ENCODE measurements at places on chromosomes 11 and 22. TPM values are rescaled to one million over a fixed set of nuclear protein-coding genes. Genes with fewer than 3 reads are reported as not detected.

DNA sequence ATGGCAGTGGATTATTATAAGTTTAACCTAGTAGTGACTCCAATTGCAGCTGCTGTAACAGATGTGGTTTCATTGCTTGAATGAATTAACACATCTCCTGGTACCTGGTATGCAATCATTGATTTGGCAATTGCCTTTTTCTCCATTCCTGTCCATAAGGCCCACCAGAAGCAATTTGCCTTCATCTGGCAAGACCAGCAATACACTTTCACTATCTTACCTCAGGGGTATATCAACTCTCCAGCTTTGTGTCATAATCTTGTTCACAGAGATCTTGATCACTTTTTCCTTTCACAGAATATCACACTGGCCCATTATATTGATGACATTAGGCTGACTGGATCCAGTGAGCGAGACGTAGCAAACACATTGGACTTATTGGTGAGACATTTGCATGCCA lies 128.7 kb upstream of the ZC3H12C start:
- DNase-seq = no peak

DNA sequence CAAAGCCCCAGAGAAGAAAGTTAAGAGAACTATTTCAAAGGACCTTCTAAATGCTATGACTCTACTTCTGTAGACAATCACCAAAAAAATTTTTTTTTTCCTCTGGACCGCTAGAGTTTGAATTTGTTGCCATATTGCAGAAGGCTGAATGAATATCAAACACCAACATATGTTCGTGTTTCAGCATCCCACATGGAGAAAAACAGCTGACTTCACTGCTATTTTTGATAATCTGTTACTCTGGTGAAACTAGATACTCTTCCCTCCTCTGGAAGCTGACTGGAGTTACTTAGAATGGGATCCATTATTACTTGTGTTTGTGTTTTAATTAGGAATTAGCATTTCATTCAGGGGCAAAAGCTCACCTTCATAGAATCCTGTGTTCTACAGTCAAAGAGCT lies 447.0 kb downstream of the AASDHPPT start:
- no peak for DNase-seq

DNA sequence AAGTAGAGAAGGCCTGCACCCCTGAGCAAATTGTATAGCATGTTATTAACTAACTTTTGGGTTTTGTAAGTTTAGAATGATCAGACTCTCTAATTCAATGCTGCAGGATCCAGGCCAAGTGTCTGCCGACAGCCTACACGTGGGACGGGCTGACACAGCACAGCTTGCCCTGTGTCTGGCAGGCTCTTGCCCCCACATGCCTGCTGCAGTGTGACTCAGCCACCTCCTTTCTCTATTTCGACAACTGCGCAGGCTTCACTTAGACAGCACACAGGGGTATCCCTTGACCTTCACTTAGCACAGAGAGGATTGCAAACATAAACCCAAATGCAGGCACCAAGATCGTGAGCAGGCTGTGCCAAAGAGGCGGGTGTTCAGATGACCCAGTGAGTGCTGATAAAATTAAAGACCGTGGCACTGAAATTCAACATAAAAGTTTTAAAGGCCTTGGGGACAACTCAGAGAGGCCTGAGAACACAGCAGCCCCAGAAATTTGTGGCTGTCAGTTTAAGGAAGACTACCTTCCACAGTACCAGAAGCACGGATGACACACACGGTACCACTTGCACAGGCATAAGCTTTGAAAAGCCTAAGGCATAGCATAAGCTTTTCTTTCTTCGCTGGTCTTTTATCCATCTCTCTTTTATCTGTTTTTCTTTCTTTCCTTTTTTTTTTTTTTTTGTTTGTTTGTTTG lies 37.8 kb downstream of the SCN3B start:
- peak; percentile 77 for DNase-seq

The RIN1 gene
- total RNA-seq = 50.2 TPM

The HEPN1 gene
- not detected for total RNA-seq

The APLP2 gene
- 317 TPM for total RNA-seq

The KRTAP5-9 gene
- not detected for total RNA-seq

The ACTN3 gene
- not detected for total RNA-seq
